ENCODE measurements at places on chromosomes 5 and 9.

- DNase-seq: no peak
These were observed 51.3 kb downstream of the SLC22A5 start for GRCh38 chr5:132420706-132421272.

DNA sequence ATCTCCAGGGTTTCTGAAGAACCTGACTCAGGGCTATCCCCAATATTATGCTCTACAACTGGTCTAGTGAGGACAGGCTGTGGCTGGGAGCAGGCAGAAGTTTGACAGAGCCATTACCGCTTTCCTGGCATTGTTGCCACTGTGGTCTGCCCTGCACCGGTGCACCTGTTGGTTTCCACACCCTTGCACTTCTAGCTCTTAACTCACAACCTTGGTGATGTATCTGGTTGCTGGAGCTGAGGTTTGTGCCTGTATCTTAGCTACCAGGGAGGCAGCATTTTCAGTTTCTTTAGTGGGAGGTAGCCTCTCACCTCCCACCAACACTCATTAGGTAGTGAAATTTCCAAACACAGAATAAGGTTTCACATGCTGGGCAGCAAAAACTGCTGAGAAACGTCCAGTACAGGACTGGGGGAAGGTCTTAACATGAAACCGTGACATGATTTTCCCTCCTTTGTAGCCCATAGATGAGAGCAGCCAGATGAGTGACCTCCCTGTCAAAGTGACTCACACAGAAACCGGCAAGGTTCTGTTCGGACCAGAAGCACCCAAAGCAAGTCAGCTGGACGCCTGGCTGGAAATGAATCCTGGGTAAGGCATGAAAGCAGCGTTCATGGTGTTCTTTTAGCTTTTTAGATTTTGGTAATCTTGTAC, 57.7 kb downstream of the SMARCA2 start:
- DNase-seq: no peak

GRCh38 chr5:1251678-1252580, 26.7 kb downstream of the SLC6A18 start:
- DNase-seq: no peak

- no peak for DNase-seq
These were observed 182.6 kb upstream of the ELL2 start for GRCh38 chr5:96144289-96144688.

DNA sequence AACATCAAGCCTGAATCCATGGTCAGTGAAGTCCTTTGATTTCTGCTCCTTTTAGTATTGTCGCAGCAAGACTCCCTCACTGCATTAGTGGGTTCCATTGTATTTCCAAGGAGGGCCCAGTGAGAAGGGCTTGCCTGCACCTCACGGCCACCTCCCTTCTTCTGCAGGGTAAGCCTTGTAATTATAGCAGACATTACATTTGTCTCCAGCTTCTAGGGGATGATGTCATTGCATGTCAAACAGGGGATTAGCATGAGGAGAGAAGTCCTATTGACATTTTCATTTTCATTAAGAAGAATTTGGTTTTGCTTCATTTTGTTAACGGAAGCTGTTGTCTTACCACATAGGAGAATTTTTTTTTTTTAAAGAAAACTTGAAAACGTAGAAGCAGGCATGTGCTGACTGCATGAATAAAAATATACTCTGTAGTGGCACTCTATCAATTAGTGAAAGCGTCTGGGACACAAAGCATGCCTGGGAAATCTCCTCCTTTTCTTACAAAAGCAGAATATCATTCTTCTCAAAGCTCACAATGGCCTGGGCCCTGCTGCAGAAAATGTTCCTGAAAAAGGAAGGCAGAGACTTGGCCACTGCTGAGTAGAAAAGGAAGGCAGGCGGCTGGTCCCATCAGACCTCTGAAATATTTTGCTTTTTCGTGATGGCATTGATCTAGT, 27.1 kb downstream of the MAP1B start:
- DNase-seq: no peak

- DNase-seq: no peak
These were observed 57.8 kb upstream of the HSPA9 start for GRCh38 chr5:138632900-138633489.

GRCh38 chr5:163993126-163993525, 487.7 kb downstream of the MAT2B start:
- DNase-seq: no peak

- DNase-seq: no peak
These were observed 288.4 kb downstream of the CAAP1 start for GRCh38 chr9:26604076-26604662.

DNA sequence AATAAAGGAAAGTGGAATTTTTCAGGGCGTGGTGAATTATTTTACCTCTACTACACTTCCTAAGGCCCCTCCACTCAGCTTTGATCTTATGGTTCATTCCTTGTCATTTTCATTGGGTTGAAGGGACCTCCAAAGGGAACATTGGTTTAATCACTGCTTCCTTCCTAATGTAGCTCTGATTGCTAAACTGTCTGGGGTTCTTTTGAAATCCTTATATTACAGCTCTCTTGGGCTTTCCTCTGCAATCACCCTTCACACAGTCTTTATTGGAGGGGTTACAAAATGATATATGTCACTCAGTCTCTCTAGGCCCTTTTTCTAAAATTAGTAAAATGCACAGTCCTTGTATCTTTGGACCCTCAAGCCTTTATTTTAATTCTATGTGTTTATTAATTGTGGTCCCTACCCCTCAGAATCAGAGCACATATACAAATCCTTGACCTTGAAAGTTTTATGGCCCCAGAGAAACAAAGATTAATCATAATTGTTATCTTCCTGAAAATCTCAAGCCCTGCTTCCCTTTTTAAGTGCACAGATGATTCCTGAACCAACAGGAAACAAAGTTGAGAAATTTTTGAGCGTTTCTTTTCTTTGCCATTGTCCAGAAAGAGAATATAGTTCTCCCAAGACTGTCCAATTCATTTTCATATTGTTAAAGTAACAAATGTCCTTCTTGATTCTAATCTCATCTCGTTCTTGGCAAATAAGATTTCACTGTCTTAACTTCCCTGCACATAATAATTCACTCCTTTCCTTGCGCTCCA, 330.0 kb downstream of the ARRDC3 start:
- DNase-seq: no peak
